ENCODE measurements at places on chromosomes 7 and 10.

DNA sequence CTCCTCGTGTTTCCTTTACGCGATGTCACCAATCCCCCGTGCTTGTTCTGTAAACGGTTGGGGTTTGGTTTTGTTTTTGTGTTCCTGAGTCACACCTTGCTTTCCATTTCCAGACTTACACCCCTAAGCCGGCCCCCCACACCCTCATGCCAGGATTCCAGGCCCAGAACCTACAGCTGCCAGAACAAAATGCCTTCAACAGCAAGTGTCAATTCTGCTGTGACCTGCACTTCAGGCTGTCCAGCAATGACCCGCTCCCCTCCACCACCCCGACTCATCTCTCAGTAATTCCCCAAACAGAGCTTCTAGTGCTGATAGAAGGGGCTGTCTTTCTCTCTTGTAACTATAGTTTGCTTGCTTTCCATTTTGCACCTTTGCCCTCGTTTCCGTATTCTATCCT lies 722.1 kb upstream of the CELF2 start:
- DNase-seq, result no peak

DNA sequence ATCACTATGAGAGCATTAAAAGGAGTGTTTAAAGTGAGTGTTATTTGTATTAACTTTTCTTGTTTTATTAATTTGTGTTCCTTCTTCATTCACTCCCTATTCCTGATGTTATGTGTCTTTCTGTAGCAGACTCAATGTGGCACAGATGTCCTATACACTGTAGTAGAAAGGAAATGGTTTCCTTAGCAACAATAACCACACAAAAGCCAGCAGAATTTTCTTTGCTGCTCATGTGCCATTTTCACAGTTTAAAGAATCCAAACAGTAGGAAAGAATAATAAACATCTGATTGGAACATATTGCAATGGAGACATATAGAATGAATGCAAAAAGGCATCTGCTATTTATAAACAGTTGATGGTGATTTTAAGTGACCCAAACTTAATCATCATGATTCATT lies 763.6 kb downstream of the PHTF2 start:
- no peak for DNase-seq

- DNase-seq, result no peak
These were observed 27.5 kb downstream of the MGAM2 start for GRCh38 chr7:142138996-142139395.

DNA sequence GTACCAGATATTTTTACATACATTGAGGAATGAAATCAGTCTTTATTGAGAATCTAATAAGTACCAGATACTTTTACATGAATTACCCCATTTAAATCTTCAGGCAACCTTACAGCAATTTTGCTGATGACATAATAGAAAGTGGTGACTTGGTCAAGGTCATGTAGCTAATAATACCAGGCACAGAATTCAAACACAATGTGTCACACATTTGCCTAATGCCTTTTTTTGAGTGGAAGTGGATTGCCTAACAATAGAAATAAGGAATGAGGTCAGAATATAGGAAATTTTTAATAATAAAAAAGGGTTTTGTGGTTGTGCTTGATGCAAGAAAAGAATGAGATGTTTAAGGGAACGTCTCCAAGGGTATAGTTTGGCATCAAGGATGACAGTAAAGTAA lies 466.6 kb upstream of the IGFBP3 start:
- DNase-seq, result no peak

DNA sequence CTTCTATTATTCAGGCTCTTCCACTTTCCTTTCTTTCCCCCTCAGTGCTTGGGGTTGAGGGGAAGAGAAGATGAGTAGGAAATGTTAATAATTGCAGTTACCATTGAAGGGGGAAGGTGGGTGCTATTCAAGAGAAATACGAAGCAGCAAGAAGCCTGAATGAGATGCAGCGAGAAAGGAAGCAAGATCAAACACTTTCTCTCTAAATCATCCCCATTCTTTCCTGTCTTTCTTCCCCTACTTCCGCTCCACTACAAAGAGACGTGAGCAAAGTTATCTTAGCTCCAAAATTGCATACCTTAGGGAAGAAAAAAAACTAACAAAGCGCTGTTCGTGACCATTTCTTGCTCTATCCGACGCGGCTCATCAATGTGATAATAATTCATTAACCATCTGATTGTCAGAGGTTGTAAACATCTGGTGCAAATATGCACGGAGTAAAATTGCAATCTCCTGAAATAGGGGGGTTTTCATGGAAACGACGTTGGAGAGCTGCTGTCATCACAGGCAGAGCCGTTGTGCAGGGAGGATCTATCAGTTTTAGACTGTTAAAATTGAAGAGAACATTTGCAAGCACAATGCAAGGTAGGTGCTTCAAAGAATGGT lies 15.2 kb upstream of the PARD3 start:
- DNase-seq, result no peak

DNA sequence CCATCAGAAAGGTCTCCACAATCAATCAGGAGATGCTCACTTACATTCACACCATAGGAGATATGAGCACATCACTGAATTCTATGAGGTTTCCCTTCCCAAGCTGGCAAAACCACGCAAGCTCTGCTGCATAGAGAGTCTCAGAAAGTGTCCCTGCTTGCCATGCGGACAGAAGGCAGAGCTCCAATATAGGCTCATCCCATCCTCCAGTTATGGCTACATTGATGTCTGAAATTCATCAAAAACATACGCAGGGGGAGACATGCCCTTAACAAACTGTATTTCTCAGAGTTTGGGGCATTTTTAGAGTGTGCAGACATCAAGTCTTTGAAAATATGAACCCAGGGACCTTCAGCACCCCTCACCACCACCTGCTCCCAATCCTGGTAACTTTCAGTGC lies 2.9 kb downstream of the C10orf90 start:
- DNase-seq, result no peak

GRCh38 chr7:114658216-114658615 lies 243.6 kb downstream of the FOXP2 start:
- no peak for DNase-seq

DNA sequence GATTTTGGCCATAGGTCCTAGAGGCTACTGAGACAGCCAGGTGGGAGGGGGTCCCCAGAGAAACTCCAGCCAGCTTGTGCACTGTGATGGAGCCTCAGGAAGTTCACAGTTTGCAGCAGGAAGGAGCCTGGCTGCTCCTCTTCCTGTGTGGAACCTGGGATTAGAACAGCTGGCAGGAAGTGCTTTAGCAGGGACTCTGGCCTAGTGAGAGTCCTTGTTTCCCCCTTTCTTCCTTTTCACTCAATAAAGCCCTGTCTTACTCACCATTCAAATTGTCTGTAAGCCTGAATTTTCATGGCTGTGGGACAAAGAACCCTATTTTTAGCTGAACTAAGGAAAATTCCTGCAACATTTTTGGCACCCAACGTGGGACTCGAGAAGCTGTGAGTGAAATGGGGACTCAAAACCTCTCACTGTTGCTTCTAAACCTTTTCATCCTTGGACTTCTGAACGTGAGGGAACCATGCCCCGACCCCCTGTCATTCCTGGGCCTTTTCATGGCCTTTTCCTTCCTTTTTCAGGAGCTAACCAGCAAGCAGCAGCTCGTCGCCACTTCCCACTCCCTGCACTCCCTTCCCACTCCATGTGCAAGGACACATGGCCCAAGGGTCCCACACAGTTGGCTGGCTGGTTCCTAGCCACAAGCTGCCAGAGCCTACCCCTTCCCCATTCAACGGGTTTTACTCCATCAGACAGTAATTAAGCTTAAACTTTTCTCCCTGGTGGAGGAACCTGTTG lies 32.8 kb upstream of the SORCS3 start:
- DNase-seq, result no peak

DNA sequence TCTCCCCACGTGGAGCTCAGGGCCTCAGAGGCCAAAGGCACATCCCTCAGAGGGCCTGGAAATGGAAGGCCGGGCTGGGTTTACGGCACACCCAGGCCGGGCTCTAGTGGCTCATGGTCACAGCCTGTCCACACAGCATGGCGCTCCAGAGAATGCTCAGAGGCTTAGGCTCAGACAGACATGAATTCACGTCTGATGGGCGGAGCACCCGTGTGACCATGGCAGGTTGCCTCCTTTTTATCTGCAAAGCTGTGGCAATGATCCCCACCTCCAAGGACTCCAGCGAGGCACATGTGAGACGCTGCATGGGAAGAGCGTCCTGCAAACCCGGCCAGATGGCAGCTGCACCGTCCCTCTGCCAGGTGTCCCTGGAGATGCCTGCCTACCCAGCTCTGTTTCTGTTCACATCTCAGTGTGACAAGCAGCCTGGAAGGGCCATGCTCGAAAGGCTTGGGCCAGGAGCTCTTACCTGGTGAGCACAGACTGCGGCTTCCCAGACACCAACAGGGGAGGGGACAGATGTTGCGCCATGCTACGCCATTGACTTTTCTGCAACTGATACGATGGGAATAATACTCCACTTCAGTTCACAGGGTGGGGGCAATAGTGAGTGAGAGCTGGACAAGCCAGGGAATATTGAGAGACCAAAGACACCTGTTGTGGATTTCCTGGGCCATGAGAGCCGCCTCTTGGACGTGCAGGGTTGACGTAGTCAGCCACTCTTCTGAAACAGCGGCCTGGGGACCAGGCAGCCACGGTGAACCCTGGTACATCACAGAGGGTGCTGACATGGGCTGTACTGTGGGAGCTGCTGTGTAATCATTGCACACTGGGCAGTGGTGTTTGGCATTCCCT lies 34.4 kb upstream of the FAM20C start:
- DNase-seq, result no peak

DNA sequence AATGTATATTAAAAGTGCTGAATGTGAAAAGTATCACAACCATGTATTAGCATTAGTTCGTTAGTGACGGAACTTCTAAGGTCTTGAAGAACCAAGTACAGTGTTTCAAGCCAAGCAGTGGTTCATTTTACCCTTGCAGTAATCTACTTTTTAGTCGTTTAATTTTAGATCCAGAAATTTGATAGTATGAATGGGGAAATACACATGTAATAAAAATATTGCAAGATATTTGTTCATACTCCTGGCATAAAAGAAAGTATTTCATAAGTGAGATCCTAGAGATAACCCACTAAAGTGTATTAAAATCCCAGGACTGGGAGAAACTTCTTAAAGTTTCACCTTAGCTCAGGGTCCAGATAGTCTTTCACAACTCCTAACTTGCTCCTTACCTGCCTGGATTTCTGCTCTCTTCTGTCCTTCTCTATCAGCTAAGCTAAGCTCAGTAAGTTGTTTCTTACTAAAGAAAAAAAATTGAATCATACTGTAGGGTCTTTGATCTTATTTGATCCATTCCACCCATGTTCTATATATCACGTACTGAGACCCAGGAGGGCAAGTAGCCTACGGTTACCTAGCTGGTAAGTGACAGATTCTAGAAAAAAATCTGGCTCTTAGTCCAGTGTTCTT lies 1.5 kb downstream of the BCAP29 start:
- no peak for DNase-seq

GRCh38 chr7:101772508-101773211 lies 44.8 kb upstream of the CUX1 start:
- DNase-seq, result no peak

GRCh38 chr7:155233311-155234157 lies 64.1 kb upstream of the INSIG1 start:
- DNase-seq, result no peak

DNA sequence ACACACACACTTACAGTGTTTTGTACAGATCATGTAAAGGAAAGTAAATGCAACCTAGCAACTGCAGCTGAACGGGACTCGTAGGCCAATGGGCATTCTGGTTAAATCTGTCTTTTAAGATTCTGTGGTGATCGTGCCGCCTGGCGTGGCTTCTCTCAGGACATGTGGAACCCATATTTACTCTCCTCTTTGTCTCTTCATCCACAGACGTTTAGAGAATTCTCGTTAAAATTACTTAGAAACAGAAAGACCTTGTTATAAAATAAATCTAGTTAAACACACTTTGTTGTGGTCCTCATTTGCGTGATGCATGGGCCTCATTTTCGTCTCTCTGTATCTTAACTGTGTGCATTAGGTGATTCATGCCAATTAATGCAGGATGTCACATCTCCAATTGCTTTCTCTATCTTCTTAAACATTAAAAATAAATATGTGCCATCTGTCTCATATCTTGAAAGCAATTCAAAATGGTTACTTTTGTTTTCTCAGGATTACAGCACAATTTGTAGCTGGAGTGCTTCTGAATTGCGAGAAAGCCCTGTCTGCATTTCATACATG lies 11.5 kb downstream of the KLF6 start:
- no peak for DNase-seq

GRCh38 chr7:90892213-90892612 lies 296.1 kb downstream of the CDK14 start:
- no peak for DNase-seq

DNA sequence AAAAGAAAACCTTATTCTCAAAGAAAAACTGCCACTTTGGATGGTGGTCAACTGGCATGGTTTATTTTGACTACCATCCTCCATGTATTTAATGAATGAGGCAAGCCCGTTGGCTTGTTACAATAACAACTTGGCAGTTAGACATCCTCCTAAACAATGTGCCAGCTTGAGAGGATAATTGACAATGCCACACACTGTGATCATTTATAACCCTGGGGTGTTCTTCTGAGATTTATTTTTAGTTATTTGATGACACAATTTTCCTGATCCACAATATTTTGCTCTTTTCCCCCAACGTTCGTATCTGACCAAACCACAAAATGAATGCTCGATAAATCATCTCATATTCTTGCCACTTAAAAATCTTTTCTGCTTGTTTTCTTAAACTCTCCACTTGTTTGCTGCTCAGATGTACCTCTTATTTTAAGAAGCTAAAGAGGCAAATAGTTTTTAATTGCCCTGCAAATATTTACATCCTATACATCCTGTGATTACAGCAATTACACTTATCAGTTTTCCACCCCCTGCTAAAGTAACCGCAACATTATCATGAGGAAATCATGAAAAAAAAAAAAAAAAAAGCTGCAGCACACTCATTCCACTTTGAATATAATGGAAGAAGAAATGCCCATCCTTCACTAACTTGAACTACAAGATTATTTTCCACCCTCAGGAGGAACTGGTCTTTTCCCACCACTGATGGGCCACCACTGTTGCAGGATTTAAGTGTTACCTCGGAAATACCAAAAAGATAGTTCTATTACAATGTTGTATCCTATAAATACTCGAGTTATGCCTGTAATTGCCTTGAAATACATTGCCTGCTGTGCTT lies 119.9 kb downstream of the MBL2 start:
- no peak for DNase-seq

- DNase-seq, result no peak
These were observed 28.8 kb downstream of the CYP17A1 start for GRCh38 chr10:102808380-102808779.

- no peak for DNase-seq
These were observed 34.6 kb downstream of the ARL3 start for GRCh38 chr10:102679596-102679995.
